CD4-positive, alpha-beta T cell treated with Interleukin-4 for 4 hours (primary cell): ENCODE measurements at places on chromosomes 12 and 14.
A peak's percentile ranks its signal among the peaks of the same experiment; 100 is the strongest.

DNA sequence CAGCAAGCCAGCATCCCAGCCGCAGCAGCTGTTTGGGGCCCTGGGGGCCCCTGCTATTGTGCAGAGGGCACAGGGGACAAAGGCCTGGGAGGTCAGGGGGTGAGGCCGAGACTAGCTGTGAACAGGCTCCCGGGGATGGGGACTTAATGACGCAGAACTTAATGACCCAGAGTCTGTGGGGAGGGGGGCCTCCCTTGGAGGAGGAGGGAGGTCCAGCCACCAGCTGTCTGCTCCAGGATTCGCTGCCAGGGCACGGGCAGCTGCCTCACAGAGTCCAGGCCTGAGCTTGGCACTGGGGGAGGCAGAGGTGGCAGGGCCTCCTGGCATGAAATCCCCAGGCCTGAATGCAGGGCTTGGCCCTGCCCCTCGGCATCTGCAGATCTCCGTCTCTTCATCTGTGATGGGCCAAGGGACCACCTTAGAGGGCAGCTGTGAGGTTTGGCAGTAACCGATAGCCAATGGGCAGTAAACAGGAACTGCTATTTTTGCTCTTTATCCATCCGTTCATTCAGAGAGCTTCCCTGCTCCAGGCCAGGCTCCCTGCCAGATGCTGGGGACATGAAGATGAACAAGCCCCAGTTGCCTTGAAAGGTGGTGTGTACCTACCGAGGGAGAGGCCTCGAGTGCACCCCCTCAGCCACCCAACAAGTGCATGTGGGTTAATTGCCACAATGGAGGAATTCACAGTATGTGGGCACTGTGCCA, 6.7 kb downstream of the FAM222A start:
- no peak for DNase-seq

DNA sequence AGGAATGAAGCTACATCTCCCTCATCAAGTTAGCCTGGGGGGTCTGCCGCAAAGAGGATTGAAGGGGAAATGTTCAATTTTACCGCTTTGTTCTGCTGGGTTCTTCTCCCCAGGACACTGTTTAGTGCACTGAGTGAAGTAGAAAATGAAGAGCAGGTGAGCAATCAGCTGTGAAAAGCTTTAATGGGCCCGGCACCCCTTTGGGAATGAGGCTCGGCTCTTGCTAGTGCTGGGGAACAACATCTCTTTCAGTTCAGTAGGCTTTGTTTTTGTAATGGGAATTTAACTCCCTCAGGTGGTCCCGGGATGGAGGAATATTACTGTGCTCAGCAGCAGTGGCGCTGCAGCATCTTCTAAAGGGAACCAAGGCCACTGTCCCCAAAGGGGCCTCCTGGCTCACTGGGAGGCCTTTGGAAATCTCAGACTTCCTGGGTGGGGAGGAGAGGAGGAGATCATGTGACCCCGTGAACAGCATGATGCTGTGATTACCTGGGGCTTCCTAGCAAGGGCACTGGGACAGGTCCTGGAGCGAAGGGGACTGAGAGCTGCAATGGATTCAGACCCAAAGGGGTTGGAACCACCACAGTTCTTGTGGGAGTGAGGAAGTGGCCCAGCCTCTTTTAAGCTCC, 85.2 kb upstream of the MAX start:
- no peak for DNase-seq

- DNase-seq: peak; percentile 30
Measured at GRCh38 chr12:8609061-8609570, 3.5 kb downstream of the AICDA start.

DNA sequence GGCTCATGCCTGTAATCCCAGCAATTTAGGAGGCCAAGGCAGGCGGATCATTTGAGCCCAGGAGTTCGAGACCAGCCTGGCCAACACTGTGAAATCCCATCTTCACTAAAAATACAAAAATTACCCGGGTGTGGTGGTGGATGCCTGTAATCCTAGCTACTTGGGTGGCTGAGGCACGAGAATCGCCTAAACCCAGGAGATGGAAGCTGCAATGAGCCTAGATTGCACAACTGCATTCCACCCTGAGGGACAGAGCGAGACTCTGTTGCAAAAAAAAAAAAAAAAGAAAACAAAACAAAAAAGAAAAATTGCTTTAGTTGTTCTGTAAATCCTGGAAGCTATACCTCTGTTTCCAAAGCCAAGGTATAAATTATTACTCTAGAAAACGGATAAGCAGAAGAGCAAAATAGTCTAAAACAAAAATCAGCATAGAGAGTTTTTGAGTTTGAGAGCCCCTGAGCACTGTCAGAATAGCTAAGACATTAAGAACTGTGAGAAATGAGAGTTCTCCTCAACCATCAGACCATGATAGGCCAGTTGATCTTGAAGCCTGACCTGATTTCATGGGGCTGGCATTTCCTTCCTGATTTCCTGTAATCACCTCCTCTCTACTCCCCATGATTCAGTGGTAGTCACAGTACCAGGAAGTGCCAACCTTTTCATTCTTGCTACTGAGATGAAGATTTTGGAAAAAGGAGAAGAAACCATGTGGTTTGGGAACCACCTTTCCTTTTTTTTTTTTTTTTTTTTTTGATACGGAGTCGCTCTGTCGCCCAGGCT, 31.7 kb downstream of the ATP2A2 start:
- DNase-seq: peak; percentile 16

GRCh38 chr12:51531978-51532497, 59.0 kb upstream of the SCN8A start:
- DNase-seq: peak; percentile 73

DNA sequence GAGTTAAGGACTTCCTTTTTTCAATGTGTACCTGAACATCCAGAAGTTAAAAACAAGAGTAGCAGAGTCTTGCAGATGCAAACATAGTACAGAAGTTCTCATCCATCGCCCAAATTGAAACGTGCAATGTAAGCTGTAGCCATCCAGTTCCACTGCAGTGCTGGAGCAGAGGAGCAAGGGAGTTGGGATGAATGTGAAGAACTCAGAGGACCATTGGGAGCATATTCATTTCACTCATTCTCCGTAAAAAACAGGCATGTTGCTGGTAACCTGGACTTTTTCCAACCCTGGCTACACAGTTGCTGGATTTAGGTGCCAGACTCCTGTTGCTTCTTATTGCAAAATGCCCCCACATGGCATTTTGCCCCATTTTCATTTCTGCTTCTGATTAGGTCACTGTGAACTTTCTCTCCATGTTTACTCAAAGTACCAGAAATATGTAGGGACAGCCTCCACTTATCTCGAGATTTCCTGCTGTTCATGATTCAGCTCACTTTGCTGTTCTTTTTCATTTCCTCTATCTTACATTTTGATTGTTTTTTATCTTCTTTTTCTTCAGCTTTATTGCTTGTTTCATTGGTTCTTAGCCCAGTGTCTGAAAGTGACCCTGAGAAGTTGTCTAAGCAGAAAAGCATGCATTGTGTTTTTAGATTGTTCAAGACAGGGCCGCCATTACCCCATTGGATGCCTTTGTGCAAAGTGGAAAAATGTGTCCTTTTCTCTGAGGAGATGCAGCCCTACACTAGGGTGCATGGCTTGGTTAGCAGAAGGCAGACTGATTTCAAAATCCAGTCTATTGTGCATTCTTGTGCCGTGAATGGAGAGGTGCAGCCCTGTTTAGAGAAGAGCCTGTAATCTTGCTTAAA, 109.0 kb upstream of the AMIGO2 start:
- no peak for DNase-seq

DNA sequence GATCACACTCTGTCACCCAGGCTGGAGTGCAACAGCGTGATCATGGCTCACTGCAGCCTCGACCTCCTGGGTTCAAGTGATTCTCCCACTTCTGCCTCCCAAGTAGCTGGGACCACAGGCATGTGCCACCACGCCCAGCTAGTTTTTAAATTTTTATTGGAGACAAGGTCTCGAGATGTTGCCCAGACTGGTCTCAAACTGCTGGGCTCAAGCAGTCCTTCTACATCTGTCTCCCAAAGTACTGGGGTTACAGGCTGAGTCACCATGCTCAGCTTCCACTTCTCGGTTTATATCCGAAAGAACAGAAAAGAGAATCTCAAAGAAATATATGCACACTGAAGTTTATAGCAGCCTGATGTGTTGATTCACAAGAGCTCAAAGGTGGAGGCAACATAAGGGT, 107.5 kb downstream of the SCARB1 start:
- no peak for DNase-seq

- DNase-seq: no peak
Measured at GRCh38 chr12:75850721-75851462, 180.7 kb downstream of the PHLDA1 start.

GRCh38 chr12:125999628-126000027, 934.4 kb downstream of the AACS start:
- no peak for DNase-seq

- peak; percentile 80 for DNase-seq
Measured at GRCh38 chr12:4148418-4149056, 125.0 kb upstream of the CCND2 start.

DNA sequence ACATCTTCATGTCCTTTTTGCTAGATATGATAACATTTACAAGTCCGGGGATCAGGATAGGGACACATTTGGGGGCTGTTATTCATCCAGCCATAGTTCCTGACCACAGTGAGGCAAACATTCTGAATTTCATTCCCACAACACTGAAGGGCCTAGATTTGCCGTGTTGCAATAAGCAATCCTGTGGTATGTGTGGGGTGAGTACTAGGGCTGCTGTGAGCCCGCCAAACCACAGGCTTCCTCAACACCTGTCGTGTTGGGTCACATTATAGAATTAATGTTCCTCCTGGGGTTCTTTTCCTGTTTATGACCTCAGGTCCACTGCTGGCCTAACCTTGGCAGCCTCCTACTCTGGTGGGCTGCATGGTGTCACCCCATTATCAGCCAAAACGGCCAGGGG, 119.2 kb downstream of the TBC1D30 start:
- no peak for DNase-seq

GRCh38 chr14:32047791-32048190, 29.3 kb upstream of the ARHGAP5 start:
- DNase-seq: no peak

GRCh38 chr14:104871145-104871655, 6.1 kb downstream of the CEP170B start:
- DNase-seq: no peak

DNA sequence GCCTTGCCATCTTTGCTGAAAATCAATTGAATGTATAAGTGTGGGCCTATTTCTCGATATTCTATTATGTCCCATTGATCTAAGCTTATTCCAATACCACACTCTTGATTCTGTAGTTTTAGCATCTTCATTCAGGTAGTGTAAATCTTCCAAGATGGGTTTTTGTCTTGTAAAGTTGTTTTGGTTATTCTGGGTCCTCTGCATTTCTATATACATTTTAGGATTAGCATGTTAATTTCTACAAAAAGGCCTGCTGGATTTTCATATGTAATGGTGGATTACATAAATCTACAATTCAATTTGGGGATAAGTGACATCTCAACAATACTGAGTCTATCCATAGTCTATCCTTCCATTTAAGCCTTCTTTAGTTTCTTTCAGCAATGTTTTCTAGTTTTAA, 86.0 kb upstream of the ANO4 start:
- DNase-seq: no peak

- no peak for DNase-seq
Measured at GRCh38 chr14:97106166-97106565, 309.0 kb downstream of the VRK1 start.

- DNase-seq: no peak
Measured at GRCh38 chr14:34650786-34651584, 21.0 kb upstream of the SNX6 start.

DNA sequence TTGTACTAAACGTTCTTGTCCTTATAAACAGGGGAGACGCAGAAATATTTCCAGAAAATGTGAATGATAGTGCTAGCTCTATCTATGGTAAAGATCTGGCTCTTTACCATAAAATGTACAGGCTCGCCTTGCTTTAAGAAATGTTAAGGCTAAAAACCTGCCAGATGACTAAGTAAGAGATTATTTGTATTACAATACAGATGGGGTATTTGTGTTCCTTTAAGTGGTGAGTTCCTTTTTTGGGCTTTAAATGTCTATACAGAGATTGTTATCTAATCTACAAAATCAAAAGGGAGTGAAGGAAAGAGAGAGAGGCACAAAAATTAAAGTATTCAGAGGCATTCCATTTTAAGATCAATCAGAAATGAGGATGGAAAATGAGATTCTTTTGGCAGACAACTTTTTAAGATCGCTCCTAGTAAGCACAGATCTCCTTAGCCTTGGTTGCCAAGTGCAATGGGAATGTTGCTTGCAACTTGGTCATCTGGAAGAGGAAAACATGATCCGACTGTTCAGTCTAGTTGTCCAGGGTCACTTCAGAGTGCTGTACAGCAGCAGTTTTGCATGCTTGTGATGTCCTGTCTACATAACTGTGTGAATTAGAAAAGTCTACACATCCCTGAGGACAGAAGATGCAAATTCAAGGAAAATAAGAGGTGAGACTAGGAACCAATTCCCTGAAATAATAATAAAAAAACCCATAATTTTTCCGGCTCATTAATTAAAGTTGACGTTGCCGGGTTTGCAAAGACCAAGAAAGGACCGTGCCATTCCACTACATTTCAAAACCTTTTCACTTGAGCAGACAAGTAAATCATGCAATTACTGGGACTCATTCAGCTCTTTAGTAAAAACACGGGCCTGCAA, 380.8 kb downstream of the EGLN3 start:
- DNase-seq: no peak
